GM13977 (cell line): ENCODE measurements at places on chromosomes 2 and 18.
A peak's percentile ranks its signal among the peaks of the same experiment; 100 is the strongest.

- DNase-seq = no peak
Observed at GRCh38 chr2:39181297-39181696, 60.4 kb upstream of the SOS1 start.

GRCh38 chr2:173215316-173215715 lies 139.4 kb upstream of the CDCA7 start:
- no peak for DNase-seq

- DNase-seq = no peak
Observed at GRCh38 chr2:197958592-197959150, 154.3 kb downstream of the PLCL1 start.

DNA sequence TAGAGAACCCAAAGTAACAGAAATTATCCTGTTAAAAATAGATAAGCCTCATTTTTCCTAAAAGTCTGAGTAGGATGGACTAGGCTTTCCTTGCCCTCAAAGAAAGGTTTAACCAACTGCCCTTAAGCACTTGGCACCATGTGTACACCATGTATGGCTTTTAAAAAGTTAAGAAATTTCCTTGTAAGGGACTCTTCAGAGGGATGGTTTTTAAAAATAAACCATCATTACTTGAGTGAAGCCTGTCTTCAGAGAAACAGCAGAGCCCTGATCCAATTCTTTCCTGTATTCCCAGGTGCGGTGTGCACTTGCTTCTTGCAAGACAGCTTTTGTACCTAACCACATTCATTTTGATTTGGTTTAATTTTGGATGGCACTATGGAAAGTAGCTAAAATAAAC lies 1.1 kb upstream of the NEMP2 start:
- DNase-seq = no peak

- DNase-seq = peak; percentile 13
Observed at GRCh38 chr2:67650291-67651133, 253.4 kb downstream of the ETAA1 start.

GRCh38 chr2:119276864-119277263 lies 53.2 kb downstream of the STEAP3 start:
- no peak for DNase-seq

DNA sequence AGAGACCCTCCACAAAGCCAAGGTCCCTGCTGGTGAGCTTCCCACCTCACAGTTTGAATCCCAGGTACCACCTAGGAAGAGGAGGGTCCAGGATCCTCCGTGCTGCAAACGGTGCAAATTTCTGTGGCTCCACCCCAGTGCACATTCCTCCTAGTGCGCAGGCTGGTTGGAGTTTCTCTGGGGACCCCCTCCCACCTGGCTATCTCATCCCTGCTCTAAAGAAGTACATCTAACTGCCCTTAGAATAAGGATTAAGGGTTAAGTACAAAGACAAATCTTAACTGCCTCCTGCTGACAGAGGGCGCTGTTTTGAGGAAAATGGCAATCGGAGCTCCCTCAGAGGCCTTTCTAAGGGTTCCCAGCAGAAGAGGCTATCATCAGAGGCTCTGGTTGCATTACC lies 109.6 kb upstream of the FSIP2 start:
- DNase-seq = no peak

DNA sequence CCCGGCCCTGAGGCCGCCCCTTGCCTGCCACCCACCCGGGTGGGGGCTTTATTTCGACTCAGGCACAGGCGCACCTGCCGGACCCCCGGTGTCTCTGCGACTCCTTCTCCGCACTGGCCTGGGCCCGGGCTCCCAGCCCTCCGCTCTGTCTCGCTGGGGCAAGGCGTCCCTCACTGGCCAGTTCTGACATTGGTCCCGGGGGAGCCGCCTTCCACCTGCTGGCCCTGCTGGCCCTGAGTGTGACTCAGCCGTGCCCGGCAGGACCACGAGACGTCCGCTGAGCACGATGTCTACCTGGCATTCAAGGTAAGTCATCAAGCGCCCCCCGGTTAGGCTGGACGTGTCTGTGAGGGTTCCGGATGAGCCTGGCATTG lies 131.5 kb upstream of the CTDP1 start:
- no peak for DNase-seq

DNA sequence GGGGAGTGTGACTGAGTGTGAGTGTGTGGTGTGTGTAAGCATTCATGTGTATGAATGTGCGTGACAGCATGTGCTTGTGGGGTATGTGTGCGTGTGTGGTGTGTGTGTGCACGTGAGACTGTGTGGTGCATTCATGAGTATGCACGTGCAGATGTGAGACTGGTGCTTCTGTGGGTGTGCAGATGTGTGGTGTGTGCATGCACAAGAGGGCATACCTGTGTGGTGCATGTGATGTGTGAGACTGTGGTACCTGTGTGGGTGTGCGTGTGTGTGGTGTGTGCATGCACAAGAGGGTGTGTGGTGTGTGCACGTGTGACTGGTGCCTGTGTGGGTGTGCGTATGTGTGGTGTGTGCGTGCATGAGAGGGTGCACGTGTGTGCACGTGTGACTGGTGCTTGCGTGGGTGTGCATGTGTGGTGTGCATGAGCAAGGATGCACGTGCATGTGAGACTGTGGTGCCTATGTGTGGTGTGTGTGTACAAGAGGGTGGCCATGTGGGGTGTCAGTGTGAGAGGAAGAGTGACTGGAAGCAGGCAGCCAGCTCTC lies 213.3 kb downstream of the TWIST2 start:
- DNase-seq = no peak

GRCh38 chr2:224347176-224348051 lies 54.5 kb downstream of the FAM124B start:
- DNase-seq = no peak

GRCh38 chr2:74328074-74328473 lies 15.1 kb downstream of the SLC4A5 start:
- DNase-seq = no peak

DNA sequence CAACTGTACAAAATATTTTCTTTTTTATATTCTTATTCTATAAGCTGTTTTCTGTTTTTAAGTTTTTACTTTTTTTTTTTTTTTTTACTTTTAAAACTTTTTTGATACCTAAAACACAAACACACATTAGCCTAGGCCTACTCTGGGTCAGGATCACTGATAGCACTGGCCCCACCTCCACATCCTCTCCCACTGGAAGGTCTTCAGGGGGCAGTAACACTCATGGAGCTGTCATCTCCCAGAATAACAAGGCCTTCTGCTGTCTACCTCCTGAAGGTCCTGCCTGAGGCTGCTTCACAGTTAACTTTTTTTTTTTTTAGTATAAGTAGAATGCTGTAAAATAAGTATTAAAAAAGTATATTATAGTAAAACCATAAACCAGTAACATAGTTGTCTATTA lies 415.1 kb downstream of the PTPRM start:
- DNase-seq = no peak

GRCh38 chr2:200575957-200576356 lies 9.9 kb upstream of the AOX1 start:
- no peak for DNase-seq

DNA sequence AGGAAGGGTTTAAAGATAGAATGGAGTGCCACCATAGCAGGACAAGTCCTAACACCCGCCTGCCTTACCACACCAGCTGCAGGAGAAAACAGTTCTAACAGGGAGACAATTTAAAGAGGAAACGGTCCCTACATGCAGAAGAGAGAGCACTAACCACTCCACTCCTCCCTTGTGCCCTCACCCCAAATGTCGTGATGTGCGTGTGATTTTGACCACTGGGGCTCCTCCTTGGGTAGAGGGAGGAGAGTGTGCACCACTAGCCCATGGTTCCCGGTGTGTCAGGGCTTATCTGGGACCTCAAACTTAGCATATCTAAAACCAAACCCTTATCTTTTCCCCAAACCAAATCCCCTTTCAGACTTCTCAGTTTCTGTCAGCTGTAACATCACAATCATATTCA lies 105.5 kb upstream of the CCDC68 start:
- peak; percentile 7 for DNase-seq

- no peak for DNase-seq
Observed at GRCh38 chr2:224085246-224085645, 46.2 kb upstream of the SERPINE2 start.

- no peak for DNase-seq
Observed at GRCh38 chr2:238438856-238439849, 12.4 kb downstream of the ASB1 start.

- no peak for DNase-seq
Observed at GRCh38 chr2:43887176-43887575, 48.4 kb downstream of the ABCG8 start.

- peak; percentile 46 for DNase-seq
Observed at GRCh38 chr18:22559414-22560274, 141.9 kb upstream of the CTAGE1 start.

DNA sequence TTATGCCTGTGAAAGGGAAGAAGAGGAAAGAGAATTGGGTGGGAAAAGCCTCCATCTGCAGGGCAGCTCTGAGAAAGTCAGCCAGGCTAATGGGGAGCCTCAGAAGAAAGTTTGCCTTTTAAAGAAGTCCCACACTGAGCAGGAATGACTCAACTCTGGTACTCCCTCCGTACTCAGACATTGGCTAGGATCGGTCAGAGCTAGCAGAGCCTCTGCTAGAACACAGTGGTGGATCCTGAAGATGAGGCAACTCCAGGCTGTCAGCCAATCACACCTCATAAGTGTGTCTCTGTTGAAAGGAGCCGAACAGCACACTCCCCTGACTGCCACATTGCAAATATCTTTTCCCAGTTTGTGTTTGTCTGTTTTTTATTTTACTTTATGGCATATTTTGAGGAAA lies 96.9 kb downstream of the HNRNPLL start:
- DNase-seq = no peak

DNA sequence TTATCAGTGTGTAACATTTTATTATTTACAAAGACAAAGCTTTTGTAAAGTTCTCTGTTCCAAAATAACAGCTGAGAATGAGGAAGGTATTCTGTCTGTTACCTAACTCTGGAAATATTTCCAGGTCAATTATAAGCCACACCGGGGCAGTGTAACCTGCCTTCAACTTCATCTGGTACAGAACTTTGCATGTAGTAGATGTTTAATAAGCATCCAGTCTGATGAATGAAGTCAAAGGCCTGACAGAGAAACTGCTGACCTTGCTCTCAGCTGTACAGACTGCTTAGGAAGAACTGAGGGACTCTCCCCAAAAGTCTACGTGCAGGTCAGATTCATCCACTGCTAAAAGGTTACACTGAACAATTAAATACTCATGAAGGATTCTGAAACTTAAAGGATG lies 43.3 kb downstream of the WDFY1 start:
- DNase-seq = no peak

GRCh38 chr2:25401307-25402026 lies 59.7 kb upstream of the DNMT3A start:
- no peak for DNase-seq

- no peak for DNase-seq
Observed at GRCh38 chr2:118176601-118177000, 88.3 kb downstream of the INSIG2 start.

GRCh38 chr2:24304098-24304497 lies 56.2 kb downstream of the ITSN2 start:
- no peak for DNase-seq

GRCh38 chr2:45390861-45391260 lies 220.2 kb downstream of the SRBD1 start:
- DNase-seq = no peak

- DNase-seq = no peak
Observed at GRCh38 chr2:177430411-177430810, 37.8 kb downstream of the AGPS start.

DNA sequence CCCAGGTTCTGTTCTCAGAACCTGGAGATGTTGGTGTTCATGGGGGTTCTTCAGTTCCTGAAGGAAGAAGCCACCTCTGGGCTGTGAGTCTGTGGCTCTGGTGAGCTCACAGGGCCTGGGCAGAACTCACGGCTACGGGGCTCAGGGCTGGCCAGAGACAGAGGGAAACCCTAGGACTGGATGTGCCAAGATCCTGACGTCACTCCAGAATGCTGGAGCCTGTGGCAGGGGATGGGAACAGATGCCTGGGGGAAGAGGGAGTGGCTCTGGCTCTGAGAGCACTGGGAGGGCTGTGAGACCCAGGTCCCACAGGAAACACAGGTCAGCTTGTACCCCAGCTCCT lies at the start of gene OTOF:
Gene OTOF (minus strand): TSS at position 214 of the 343 bp plus-strand sequence.
- DNase-seq = no peak

DNA sequence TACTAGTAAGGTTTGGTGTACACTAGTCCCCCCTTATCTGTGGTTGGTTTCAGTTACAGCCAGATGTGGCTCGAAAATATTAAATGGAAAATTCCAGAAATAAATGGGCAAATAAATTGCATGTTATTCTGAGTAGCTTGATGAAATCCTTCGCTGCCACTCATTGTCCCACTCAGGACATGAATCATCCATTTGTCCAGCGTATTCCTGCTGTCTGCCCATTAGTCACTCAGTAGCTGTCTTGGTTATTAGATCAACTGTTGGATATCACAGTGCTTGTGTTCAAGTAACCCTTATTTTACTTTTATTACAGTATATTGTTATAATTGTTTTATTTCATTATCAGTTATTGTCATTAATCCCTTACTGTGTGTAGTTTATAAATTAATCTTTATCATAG lies 21.7 kb downstream of the ZDBF2 start:
- DNase-seq = no peak

DNA sequence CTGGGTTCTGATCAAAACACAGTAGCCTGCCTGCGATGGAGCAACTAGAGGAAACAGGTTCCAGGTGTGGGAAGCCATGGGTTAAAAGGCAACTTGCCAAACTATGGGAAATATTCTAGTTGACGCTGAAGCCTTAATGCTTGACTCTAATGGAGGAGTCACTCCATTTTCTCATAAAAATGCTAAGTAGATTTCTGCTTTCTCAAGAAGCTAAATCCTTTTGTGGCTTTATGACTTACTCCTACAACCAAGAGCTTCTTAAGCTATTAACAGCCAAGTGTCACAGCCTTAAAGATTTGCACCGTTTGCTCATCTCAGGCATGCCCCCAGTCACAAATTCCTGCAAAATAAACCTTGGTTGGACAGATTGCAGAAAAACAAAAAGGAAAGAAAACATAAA lies 25.2 kb downstream of the ANKRD44 start:
- no peak for DNase-seq

DNA sequence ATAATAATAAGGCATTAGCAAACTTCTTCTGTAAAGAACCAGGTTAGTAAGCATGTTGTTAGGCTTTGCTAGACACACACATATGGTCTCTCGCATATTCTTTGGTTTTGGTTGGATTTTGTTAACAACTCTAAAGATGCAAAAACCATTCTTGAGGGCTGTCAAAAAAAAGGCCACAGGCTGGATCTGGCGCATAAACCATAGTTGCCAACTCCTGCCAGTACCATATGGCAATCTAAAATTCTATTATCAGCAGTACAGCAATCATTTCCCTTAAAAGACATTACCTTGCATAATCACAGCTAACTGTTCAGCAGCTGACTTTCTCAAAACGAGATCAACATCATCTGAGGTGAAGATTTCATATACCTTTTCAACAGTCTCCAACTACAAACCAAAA lies 63.5 kb downstream of the RTTN start:
- DNase-seq = no peak

- DNase-seq = no peak
Observed at GRCh38 chr18:49893036-49893435, 79.7 kb upstream of the ACAA2 start.

GRCh38 chr2:72378753-72379348 lies 231.2 kb upstream of the CYP26B1 start:
- no peak for DNase-seq

GRCh38 chr2:26191316-26192159 lies 18.6 kb downstream of the GAREM2 start:
- no peak for DNase-seq

GRCh38 chr18:62714671-62715435 lies 488 bp upstream of the PHLPP1 start:
- DNase-seq = peak; percentile 94

GRCh38 chr2:41973871-41974270 lies 74.0 kb upstream of the PKDCC start:
- DNase-seq = no peak

GRCh38 chr2:8059255-8059654 lies 622.6 kb upstream of the ID2 start:
- DNase-seq = no peak
